CD4-positive, alpha-beta T cell treated with Interleukin-6 at 100 ng/mL for 8 hours (primary cell): ENCODE measurements at places on chromosomes 7 and 10.

GRCh38 chr10:76738991-76739390, 898.6 kb downstream of the KCNMA1 start:
- DNase-seq: no peak

DNA sequence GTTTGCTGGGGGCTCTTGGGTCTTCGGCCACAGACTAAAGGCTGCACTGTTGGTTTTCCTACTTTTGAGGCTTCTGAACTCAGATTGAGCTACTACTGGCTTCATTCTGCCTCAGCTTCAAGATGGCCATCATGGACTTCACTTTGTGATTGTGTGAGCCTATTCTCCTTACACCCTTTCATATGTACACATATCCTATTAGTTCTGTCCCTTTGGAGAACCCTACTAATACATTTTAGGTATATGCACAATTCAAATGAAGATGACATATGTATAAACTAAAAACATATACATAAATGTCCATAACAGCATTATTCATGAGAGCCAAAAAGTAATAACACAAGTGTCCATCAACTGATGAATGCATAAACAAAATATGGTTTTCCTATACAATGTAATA, 75.7 kb downstream of the GPR37 start:
- DNase-seq: no peak

- no peak for DNase-seq
These were observed 237.8 kb downstream of the MAD1L1 start for GRCh38 chr7:1994931-1995330.

DNA sequence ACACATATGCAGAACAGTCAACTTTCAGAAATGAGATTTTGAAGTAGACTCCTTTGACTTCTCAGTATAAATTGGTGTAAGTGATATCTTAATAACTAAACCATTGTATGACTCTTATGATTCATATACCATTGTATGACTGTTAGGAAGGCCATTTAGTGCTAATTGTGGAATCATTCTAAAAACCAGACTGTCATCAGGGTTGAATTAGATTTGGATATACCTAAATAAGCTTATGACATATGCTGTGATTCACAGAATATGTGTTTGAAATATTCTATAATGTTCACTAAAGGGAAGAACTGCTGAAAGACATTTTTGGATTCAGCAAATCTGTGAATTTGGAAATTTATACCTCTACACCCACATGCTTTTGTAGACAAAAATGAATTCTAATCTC, 438.1 kb downstream of the MDFIC start:
- no peak for DNase-seq

- DNase-seq: no peak
These were observed 18.5 kb downstream of the MYH16 start for GRCh38 chr7:99290980-99291607.
